ENCODE measurements at places on chromosomes 7 and 10. TPM values are rescaled to one million over a fixed set of nuclear protein-coding genes. Genes with fewer than 3 reads are reported as not detected.

The MET gene
- polyA plus RNA-seq = 2.1 TPM

The STOX1 gene
- polyA plus RNA-seq = 9.3 TPM

The GDF2 gene
- polyA plus RNA-seq = not detected

The SMKR1 gene
- polyA plus RNA-seq = 4.8 TPM

The AKR1E2 gene
- 0.91 TPM for polyA plus RNA-seq

The RBM28 gene
- polyA plus RNA-seq = 22.1 TPM

The PLCE1 gene
- 0.48 TPM for polyA plus RNA-seq

The GLI3 gene
- polyA plus RNA-seq = 0.65 TPM

Data from Purkinje cell (primary cell).